ENCODE measurements at places on chromosomes 3 and 15. TPM values are rescaled to one million over a fixed set of nuclear protein-coding genes. Genes with fewer than 3 reads are reported as not detected.
A peak's percentile ranks its signal among the peaks of the same experiment; 100 is the strongest.

DNA sequence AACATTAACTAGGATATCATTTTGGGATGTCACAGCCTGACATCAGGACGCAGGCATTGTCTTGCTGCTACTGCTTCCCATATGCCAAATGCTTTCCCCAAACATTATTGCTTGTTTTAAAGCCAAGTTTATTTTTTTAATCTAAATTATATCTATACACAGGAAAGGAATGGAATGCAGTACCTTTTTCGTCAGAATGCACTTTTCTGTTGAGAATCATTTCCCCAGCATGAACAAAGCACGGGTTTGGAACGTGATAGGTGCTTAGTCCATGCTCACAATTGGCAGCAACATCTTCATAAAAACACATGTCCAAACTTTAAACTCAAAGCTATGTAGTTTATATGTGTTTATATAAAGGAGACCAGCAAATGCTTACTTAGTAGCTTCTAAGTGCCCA is 26.1 kb downstream of the PXK start:
- DNase-seq, result no peak

- DNase-seq, result peak; percentile 50
Observed at GRCh38 chr3:128484404-128485281, 8.4 kb downstream of the GATA2 start.

DNA sequence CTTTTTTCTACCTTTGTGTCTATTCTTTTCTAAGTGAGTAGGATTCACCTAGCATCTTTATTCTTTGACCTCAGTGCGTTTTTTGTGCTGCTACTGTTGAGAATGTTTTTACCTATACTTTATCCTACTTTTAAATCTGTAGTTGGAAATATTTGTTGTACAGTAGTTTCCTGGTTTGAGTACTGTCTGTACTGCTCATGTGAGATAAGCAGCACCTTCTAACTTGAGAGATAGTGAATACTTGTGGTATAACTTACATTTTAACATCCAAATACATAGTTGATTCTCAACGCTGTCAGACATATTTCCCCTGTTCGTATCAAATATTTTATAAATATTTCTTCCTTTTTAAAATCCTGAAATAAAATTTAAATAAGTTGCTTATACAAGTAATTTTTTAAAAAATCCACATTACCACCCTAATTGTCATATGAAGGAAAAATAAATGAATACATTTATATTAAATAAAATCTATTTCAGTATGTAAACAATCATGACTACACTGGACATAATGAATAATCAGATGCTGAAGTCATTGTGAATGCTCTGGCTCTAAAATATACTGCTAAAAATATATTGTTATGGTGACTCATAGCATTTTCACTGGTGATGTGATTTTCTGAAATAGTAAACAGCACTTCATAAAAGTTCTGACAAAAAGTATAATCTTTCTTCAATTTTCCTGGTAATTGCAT is 17.4 kb downstream of the ATP11B start:
- DNase-seq, result no peak

- peak; percentile 11 for DNase-seq
Observed at GRCh38 chr3:3064297-3064696, 45.9 kb downstream of the IL5RA start.

DNA sequence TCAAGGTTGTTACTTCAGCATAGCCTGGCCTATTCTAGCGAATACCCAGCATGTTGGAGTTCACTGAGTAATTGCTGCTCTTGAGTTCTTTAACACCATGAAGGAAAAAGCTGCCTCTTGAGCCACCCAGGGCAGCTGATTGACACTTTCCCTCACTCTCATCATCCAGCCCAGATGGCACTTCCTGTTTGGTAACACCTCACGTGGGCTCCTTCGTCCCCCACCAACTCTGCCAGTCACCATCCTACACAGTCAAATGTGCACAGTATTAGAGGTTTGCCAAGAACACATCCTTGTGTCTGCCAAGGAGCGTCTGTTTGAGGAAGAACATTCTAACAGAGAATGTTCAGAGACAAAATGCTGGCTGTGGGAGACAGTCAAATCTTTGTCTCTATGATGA is 266.3 kb downstream of the RPLP1 start:
- no peak for DNase-seq

Gene NDUFAF3
- 301 TPM for total RNA-seq

Gene HDDC3
- 18.9 TPM for total RNA-seq

Gene GHSR
- not detected for total RNA-seq

Gene MAGEL2
- not detected for total RNA-seq

Gene MRPS25
- 20.8 TPM for total RNA-seq

Data from RPMI7951 (cell line).